ENCODE measurements at places on chromosomes 2 and 18.

DNA sequence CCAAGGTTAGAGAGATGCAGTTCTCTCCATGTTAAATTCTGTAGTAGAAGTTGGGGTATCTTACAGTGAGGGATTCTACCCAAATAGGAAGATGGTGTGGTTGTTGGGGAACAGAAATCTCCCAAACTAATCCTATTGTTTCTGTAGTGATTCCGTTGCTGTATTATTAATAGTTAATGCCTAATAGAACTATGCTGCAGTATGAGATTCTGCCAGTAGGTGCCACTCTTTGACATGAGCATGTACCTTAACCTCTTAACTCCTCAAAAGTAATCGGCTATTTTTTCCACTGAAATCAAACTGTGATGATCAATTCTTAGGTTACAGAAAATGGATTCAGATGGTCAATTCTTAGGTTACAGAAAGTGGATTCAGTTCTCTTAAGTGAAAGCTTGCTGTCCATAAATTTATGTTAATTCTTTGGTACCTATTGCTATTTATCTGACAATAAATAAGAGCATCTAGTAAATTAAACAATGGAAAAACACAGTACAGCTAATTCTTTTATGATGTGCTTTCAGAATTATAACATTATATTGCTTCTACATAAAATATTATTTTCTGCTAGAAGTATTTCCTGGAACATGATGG, 97.9 kb upstream of the DLX2 start:
- DNase-seq, result no peak

DNA sequence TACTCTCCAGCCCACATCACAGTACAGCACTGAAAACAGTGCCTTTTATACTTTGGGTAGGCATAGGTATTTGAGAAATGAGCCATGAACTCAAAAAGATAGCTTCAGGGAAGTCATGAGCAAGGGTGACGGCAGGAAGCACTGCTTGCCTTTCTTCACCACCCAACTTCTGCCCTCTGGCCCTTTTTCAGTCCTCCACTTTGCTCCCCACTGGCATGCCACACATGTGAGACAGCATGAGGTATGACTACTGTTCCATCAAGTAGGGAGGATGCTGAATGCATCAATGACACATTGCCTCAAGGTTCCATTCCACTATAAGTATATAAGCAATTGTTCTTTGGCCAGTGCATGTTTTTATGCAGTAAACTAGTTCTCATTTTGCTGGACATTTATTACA, 373.0 kb downstream of the NRXN1 start:
- no peak for DNase-seq

DNA sequence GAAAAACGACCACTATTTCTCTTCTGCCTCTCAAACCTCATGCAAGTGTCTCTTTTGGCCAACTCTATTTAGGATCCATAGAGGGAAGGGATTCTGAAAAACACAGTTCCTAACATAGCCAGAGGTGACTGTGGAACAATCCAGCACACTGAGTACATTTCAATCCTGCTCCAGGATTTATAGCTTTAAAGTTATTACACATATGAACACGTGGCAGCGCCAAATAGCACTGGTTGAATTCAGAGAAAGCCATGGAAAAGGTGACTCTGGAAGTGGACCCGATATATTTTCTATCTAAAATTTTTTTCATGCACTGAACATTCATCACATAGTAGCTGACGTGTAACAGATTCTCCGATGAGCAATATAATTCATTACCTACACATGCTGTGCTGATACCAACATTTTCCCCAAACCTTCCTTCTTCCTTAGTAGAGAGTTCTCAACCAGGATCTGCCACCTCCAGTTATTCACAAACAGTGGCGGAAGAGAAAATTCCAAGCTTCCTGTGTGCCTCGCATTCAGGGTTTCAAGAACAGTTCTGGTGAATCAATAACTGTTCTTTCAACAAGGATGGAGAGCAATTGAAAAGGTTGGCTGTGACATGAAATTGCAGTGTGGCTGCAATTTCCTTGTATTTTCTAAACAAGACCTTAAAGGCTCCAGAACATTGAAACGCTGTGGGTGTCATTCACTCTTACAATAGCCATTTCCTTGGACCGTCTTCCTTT, 25.7 kb upstream of the TTR start:
- DNase-seq, result no peak

- no peak for DNase-seq
Measured at GRCh38 chr18:64893349-64893748, 744.5 kb upstream of the LINC00305 start.

- no peak for DNase-seq
Measured at GRCh38 chr18:36153771-36154170, 24.1 kb downstream of the ELP2 start.

GRCh38 chr2:85001595-85001994, 30.6 kb downstream of the KCMF1 start:
- DNase-seq, result no peak

DNA sequence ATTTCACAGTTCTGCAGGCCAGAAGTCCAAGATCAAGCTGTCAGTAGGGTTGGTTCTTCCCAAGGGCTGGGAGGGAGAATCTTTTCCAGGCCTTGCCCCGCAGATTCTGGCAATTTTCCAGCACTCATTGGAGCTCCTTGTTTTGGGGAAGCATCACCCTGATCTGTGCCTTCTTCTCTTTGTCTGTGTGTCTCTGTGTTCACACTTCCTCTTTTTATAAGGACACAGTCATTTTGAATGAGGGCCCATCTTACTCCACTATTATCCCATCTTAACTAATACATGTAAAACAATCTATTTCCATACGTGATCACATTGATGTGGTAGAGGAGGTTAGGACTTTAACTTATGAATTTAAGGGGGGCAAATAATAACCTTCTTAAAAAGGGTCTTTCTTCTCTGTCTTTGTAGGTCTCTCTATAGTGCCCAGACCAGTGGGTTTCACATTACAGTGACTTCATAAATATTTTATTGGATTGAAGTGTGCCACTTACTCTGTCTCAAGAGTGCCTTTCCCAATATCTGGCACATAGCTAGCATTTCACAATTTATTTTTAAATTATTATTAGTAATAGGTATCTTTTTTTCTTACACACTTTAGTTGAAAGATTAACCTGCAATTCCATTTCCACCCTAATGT, 68.9 kb upstream of the CBLN2 start:
- no peak for DNase-seq

- no peak for DNase-seq
Measured at GRCh38 chr2:239806758-239807434, 218.2 kb downstream of the NDUFA10 start.

- DNase-seq, result no peak
Measured at GRCh38 chr18:30705943-30706342, 336.6 kb downstream of the DSC3 start.

DNA sequence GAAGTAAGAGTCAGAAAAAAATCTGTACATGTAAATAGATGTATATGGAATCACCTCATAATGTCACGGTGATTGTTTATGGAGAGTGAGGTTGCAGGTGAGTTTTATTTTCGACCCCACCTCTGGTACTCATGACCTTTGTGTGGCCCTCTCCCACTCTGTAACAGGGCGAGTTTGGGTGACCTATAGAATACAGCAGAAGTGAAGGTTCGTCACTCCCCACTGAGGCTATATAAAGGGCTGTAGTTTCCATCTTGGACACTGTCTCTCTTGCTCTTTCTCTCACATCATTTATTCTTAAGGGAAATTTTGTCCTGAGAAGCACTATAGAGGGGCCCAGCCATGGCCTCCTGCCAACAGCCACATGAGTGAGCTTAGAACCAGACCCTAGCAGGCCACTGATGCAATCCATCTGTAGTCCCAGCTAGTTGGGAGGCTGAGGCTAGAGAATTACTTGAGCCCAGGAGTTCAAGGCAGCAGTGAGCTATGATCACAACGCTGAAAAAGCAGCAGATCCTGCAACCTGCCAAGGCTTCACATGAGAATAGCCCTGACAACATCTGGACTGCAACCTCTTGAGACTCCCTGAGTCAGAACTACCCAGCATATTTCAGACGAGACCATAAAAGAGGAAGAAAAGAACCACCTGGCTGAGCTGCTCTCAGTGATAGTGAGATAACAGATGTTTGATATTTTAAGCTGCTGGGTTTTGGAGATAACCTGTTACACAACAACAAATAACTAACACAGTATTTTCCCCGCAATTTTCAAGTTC, 74.3 kb upstream of the SLC1A4 start:
- DNase-seq, result no peak

DNA sequence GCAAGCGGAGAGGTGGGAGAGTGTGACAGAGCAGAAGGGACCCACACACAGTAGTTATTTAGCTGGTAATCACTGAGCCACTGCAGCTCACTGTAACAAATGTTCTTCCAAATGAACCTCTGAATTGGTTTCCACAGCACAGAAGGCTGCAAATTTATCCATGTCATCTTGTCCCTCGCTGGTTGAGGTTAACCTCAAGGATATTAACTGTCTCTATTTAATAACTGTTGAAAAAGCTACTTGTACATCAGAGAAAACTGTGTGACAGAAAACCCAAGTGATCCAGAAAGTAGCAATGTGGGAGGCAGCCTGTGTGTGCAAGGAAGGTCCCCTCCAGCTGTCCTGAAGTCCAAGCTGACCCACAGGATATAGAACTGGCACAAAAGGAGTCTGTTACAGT, 153.6 kb downstream of the DSEL start:
- no peak for DNase-seq

DNA sequence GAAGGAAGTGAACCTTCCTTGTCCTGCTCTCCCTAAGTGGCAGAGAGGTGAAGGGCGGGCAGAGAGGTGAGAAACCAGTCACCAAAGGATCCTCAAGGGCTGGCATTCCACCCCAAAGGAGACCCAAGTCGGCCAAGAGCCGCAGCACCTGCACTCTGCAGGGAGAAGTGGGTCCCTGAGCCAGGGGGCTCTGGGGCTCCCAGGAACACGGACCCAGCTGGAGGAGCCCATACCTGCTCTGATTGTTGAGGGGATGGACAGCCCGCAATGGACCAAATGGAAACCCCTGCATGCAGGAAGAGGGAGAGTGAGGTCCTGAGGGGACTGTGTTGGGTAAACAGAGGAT, 233.3 kb downstream of the ATAD2B start:
- no peak for DNase-seq

GRCh38 chr2:23524261-23524706, 139.3 kb downstream of the KLHL29 start:
- DNase-seq, result no peak

GRCh38 chr18:44954257-44954656, 273.6 kb downstream of the SETBP1 start:
- DNase-seq, result no peak

DNA sequence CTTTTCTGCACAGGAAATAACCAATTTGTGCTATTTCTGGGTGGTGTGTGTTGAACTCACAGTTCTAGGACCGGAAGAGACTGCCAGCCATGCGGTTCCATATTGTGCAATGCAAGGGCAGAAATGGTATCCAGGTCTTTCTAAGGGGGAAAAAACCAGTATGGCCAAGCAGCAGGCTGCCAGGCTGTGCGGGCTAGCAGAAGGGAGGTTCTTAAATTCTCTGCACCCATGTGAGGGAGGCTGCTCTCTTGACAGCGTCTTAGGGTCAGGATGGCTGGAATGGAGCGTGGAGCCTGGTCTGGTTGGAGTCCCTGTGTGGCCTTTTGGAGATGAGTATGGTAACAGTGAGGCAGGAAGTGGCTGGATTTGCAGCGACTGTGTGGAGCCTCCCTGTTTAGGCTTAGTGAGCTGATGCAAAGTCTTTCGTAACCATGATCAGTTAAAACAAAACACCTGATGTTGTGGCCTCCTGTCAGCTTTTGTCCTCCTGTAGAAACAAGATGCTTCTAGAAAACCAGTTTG, 52.6 kb downstream of the NCK2 start:
- no peak for DNase-seq

DNA sequence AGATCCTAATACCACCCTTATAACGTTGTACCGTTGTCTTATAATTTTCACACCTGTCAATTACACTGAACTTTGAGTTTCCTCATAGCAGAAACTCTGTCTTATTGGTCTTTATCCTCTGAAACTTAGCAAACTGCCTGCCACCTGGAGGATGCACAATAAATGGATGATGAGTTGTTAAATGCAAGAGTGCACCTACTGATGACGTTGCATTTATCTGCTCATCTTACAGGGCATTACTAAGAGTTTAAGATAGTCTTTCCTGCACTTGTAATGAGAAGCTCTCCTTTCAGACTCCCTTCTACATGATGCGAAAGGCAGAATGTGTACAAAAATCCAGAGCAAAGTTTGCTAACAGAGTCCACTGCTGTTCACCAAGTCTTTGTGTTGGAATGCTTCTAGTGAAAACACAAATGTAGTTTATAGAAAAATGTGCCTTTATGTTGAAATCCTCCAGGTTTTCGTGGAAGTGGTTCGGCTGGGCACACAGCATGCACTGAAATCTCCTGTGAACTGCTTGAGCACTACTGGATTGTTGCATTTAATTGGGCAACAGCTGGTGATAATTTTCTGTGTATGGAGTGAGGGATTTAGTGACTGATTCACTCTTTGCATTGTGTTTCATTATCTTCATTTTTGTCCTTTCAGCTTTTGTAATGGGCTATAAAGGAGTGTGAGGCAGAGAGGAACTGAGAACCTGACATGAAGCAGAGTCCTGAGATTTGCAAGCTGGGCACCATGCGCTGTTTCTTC, 665.8 kb upstream of the ID2 start:
- DNase-seq, result no peak

DNA sequence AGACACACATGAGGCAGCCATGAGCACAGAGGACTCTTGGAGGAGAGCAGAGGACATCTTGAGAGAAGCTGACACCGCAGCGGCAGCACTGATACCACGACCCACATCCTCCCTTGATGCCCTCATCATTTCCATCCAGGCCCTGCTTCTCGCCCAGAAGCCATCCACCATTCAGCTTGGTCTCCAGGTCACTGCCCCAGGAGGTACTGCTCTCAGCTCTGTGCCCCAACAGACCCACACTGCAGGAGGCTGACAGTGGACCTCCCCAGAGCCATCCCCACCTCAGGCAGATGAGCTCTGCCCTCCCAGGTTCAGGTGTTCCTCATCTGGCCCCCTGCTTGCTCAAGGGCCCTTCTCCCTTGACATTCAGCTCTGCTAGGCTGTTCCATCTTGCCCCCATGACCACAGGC, 74.9 kb downstream of the ACKR3 start:
- no peak for DNase-seq

- DNase-seq, result no peak
Measured at GRCh38 chr2:71669058-71669456, 215.7 kb downstream of the DYSF start.

- no peak for DNase-seq
Measured at GRCh38 chr2:170842785-170843184, 26.1 kb downstream of the GAD1 start.

GRCh38 chr2:45681675-45682074, 30.2 kb downstream of the PRKCE start:
- no peak for DNase-seq

- DNase-seq, result no peak
Measured at GRCh38 chr2:126797622-126798275, 100.9 kb upstream of the TEX51 start.

GRCh38 chr18:58699551-58699950, 28.3 kb downstream of the MALT1 start:
- DNase-seq, result no peak

- DNase-seq, result no peak
Measured at GRCh38 chr2:231292472-231293134, 94.2 kb downstream of the ARMC9 start.
